ENCODE measurements at places on chromosomes 7 and 10.

GRCh38 chr10:77560471-77560870 is 77.1 kb downstream of the KCNMA1 start:
- no peak for DNase-seq

GRCh38 chr7:117871778-117872538 is 1.3 kb downstream of the CTTNBP2 start:
- DNase-seq, result no peak

DNA sequence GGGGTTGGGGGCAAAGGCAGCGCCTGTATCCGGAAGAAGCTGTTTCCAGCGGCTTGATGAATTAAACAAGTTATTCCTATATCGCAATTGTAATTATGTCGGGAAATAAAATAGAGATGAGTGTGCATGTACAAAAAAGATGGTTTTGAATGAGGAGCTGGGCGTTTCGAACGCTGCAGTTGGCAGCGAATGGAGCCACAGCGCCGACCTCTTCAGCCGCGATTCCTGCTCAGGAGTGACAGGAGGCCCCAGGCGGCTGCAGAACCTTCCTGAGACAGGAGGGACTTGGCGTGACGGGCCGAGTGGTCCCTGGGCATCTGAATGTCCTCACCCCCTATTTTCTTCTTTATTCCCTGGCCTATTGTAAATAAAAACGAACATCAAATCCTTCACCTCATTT is 184.9 kb downstream of the DNAJB6 start:
- no peak for DNase-seq

DNA sequence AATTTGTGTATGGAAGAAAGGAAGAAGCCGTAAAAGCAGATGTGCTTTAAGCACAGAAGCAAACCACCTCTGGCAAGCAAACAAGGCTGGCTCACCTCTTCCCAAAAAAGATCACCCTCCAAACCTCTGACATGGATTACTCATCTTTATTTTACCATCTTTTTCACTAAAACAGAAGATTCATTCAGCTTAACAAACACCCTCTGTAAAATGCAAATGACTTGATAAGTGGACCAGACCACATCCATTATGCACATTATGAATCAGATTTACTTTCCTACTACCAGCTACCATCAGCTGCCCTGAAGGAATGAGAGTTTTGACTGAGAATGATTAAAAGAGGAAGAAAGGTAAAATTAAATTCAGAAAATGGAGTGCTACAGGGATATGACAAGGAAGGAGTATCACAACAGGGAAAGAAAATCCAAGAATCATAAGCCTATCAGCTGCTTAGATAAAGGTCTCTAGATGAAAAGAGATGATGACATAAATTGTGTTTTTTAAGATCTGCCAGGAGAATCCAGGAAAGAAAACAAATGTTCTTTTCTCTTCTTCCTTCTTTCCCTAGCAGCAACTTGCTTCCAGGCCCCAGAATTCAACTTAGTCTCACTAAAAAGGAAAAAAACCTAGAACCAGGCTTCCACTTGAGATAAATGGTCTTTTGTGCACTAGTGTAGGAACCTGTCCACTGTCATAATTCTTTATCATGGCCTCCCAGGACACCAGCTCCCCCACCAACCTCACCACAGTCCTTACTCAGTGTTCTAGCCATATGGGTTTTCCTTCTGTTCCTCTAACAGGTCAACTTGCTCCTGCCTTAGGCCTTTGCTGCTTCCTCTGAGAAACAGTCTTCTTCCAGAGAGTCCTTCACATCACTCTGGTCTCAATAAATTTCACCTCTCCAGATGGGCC is 47.4 kb downstream of the JAZF1 start:
- no peak for DNase-seq

DNA sequence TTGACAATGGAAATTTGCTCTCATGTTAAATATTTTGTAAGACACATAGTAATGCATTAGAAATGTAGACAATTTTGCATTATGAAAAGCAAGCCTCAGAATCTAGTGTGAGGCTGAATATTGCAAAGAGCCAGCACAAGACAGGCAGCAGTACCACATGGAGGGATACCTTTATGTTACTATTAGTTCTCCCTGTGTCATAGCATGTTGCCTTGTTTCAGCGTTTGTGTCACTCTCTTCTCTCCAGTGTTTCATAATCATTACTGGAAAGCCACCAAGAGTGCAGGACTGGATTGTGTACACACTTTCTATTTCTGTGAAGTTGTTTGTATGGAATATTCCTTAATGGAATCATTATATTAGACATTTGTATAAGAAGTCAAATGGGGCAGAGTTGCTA is 8.5 kb downstream of the AHR start:
- no peak for DNase-seq

DNA sequence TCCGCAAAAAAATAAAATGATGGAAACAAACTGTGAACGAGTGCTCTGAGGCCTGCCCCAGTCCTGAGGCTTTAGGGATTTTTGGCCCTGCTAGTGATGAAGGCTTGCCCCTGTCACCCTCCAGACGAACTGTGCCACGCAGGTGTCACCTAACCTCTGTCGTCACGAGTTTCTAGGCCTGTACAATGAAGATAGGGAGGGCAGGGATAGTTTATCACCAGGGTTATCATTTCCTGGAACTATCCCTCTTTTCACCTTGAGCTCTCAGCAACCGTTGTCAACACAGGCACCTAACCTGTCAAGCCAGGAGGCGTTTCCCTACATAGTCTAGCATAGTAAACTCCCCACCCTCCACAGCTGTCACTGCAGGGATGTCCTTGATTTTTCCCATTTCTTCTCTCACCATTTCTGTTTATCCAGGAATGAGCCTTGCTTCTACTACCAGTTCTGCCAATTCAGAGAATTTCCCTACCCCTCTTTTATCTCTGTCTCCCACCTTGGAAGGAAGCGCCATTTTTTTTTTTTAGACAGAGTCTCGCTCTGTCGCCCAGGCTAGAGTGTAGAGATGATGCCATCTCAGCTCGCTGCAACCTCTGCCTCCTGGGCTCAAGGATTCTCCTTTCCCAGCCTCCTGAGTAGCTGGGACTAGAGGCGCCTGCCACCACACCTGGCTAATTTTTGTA is 2.2 kb upstream of the ACHE start:
- no peak for DNase-seq

GRCh38 chr7:29078311-29079260 is 67.8 kb downstream of the CPVL start:
- no peak for DNase-seq

DNA sequence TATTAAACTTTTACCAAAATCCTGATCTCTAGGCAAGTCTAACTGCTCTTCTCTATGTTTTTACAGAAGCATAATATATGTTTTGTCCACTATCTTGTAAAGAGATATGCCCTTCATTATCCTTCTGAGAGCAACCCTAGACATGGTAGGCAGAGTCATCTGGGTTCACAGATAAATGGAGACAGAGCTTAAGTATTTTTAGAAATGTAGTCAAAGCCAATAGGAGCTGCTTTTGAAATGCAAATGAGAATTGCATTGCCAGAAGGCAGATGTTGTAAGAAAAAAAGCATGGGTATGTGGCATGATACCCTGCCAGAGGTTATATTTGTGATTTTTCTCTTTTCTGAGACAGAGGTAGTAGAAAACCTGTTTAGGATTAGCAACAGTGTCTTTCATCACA is 964.8 kb downstream of the SORCS3 start:
- no peak for DNase-seq

DNA sequence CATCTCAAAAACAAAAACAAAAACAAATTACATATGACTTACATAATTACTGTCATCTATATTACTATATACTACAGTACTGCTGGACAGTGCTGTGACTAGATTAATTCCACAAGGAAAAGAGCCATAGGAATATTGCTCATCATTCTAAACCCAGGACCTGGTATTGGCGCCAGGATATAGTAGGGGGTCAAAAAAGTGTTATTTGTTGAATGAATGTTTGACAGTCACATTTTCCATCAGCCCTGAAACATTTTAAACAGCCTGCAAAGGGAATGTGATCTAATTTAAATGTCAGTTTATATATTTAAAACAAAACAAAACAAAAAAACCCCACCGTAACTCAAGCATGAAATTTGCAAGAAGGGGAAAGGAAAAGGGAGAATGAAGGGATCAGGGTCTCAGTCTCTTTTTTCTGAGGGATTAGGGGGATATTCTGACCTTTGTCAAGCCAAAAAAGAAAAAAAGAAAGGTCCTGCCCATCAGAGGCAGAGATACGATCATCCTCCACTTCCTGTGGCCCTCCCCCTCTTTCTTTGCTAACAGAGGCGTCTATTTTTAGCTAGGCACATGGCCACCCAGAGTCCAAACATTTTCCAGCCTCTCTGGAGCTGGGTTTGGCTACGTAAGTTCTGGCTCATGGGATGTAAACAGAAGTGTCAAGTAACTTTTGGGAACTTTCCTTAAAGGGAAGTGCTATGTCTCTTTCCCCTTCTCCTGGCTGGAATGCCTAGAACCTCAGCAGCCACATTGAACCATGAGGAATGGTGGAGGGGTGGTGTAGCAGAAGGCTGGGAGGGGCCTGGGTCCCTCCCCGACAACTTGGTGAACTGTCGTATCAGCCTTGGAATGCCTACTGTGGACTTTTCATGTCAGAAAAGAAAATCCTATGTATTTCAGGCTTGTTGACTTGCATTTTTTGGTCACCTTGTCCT is 44.6 kb upstream of the DLG5 start:
- no peak for DNase-seq

- DNase-seq, result no peak
These were observed 59.6 kb upstream of the BICC1 start for GRCh38 chr10:58453105-58453504.

DNA sequence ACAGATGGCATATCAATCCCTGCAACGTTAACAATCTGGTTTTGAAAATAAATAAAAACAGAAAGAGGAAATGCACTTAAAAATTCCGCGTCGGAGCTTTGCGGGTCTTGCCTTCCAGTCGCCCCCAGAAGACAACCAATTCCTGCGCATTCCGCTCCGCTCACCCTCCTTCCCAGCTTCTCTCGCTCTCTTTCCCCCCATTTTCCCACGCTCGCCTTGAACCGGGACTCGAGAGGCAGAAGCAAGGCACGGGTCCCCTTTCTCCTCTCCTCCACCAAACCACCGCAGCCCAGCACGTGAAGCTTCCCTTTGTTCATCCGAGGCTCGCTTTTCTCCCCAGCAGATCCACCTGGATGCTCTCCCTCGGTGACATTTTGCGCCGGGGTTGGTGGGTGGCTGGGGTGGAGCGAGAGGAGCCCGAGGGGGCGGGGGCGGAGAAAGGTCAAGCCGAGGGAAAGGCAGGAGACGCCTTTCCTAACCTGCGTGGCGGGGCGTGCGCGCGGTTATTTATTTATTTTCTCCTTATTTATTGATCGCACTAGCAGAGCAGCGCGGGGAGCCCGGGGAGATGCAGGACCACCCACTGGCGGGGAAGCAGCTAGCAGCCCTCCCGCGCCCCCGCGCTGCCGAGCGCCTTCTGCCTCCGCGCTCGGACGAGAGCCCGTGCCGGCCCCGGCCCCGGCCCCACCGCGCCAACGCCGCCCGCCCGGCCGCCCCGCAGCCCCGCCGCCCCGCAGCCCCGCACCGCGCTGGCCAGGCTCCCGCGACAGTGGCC is at the start of gene KCND2:
Gene KCND2, plus strand, starts transcription at position 475 of the 775 bp plus-strand sequence.
- DNase-seq, result no peak

DNA sequence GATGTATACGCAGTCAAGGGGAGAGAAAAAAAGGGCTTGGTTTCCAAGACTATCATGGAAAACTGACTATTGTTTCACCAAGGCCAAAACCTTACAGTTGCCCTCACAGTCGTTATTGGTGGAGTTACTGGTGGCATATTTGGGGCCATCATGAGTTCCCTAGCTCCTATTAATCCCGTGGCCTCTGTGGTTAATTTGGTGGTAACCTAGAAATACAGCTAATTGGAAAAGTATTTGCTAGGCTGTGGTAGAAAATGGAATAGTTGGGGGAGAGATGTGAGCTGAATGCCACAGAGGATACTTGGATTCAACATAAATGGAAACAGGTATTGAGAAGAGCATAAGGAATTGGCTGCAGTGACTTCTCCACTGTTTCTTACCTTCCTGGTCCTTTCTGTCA is 450.7 kb downstream of the KCNMA1 start:
- no peak for DNase-seq

DNA sequence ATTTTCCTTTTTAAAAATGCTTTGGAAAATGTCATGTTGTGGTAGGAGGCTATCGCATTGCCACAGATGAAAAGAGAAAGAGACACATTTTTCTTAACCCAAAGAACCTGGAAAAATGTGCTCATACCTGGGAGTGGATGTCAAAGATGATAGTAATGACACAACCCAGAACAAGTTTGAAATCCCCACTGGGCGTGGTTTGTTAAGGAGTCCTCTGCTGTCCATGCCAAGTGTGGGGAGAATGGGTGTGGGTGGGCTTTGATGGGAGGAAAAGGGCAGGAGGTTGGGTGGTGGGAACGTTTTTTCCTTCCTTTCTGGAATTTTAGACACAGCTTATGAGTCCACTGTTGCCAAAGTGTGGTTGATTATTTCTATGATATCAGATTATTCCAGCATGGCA is 10.9 kb downstream of the OPTN start:
- DNase-seq, result no peak

GRCh38 chr10:22570733-22571430 is 143.5 kb downstream of the PIP4K2A start:
- no peak for DNase-seq

DNA sequence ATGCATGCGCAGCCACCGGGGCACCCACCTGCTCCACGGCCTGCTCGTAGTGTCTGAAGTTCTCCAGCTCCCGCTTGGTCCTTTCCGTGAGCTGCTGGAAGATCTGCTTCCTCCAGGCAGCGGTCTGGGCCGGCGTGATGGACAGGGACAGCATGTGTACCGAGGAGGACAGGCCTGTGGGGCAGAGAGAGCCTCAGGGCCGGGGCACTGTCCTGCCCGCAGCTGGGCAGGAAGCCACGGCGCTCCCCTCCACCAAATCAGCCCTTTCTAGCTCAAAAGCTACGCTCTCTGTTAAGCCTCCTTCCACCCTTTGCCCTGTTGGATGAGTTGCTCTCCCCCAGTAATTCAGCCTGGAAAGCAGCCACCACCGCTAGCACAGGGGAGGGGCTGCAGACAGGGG is 19.2 kb downstream of the TECPR1 start:
- no peak for DNase-seq

- DNase-seq, result no peak
These were observed 39.9 kb upstream of the SORCS3 start for GRCh38 chr10:104601166-104601565.
